ENCODE measurements at places on chromosomes 13 and 19.

DNA sequence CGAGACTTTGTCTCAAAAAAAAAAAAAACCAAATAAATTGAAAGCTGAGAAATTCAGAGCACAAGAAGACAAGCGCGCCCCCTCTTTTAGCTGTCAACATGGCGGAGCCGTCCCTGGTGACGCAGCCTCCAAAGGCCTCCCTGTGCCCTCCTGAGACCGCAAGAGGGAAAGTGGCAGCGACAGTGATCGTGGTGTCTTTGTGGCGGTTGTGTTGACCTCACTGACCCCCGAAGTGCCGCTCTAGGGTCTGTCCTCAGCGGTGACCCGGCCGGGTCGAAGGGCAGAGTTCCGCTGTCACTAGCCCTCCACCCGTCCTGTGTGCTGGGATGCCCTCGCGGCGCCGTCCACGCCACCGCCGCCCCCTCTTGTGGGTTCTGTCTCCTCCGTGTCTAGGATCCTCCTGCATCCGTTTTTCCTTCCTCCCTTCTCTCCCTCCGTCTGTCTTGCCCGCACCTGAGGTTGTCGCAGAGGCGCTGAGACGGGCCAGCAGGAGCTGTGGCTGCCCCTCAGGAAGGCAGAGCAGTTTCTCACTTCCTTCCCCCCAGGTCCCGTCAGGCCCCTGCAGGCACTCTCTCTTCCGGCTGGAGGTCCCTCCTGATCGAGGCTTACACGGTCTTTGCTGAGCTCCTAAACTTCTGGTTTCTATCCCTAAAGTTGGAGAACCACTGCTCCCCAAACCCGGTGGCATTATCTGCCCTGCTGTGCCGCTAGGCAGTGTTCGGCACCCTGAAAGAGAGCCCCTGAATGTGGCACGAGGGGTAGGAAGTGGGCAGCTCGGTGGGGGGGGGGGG, 7.2 kb downstream of the UHRF1 start:
- DNase-seq, result no peak

GRCh38 chr19:35299523-35300338, 7.8 kb downstream of the MAG start:
- DNase-seq, result no peak

DNA sequence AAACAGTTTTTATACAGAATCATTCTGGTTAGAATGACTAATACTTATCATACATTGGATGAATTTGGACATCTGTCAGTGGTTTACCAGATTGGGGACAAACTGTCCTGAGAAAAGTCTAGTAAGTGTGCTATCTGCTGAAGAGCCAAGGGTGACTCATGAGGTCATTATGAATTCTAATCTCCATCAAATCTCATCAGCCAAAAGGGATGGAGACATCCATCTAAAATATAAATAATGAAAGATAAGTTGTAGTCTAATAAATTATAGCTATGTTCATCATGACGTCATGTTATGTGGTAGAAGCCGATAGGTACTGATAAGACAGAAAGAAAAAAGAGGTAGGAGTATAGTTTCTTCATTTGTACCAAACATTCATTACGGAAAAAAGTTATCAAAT, 804.4 kb downstream of the PCDH9 start:
- no peak for DNase-seq

DNA sequence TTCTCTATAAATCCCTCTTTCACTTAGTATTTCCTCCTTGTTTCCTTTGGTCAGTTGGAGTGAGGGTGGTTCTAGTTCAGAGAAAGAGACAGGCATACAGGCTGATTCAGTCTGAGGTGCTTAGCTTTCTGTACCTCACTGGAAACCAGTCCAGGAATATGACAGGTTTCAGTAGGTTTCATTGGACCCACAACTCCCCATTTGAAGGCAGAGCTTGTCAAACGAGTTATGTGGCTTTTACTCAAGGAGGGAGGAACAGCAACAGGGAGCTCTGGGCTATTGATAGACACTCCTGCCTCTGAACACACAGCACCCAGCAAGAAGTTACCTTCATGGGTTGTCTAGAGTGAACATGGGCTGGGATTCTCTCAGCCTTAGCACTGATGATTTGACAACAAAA, 14.5 kb downstream of the ACTN4 start:
- no peak for DNase-seq

DNA sequence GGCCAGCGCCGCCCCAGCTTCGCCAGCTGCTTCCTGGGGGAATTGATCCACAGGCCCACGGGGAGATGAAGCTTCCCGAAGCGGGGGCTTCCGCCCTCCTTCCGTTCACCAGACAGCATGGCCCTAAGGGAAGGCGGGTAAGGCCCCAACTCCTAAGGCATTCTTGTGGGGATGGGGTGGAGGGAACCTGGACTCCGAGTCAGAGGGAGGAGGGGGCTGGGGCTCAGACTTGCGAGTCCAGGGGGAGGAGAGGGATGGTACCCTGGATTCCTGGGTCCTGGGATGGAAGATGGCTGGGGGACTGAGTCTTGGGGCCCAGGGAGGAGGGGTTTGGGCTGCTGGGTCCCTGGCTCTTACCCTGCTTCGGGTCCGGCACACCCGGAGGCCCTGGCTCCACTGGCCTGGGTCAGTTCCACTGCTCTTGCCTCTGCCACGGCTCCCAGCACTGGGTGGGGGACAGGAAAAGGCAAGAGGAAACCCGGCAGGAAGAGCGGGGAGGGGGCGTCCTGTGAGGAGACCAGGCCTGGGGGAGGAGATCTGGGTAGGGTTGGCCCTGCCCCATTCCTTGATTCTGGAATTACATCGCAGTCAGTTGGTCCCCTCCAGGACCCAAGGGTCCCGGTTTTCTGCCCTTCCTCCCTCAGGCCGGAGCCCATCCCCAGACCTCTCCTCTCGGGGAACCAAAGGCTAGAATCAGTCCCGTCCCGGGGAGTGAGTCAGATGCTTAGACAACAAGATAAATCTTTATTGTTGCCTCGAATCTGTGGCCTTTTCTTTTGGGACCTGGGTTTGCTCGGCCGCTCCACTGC, at the start of gene RASIP1:
Gene RASIP1, minus strand, starts transcription at position 447 of the 809 bp plus-strand sequence. Its CDS starts 328 bp downstream, at position 119.
- no peak for DNase-seq

DNA sequence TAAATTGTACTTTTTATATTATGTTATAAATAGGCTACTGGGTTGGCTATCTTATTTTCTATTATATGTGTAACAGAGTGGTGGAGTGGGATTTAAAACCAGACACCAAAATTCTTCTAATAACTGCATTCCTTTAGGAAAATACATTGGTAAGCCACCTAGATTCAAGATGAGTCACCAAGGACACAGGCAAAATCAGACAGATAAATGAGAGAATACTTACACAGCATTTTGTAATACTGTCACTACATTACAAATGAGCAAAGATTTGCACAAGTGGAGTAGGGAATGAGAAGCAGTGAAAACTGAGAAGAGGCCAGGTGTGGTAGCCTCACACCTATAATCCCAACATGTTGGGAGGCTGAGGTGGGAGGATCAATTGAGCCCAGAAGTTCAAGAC, 6.2 kb upstream of the SPART start:
- DNase-seq, result no peak

DNA sequence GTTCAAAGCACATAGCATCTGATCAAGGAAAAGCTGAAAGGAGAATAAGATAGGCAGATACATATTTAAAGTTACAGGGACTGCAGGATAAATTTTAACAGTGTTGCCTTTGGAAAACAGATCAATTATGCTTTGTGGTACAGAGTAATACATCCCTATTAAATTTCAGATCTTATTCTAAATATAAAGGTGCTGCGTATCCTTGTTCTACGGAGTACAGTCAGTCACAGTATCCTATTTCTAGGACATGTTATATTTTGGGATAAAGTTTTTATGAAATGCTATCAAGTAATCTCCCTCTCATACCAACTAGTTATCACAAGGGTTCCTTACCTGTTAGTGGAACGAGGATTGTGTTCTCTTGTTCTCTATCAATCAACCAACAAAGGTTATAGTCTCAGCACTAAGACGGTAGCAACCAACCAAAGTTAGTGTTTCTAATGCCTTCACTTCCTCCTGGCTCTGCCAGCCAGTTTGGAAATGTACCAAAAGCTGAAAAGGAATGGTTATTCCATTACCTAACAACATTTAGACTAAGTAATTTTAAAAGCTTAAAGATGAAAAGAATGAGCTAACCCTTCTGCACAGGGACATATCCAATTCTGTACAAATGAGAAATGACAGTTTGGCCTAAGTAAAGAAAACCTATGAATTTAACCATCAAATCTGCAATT, 35.2 kb downstream of the TSC22D1 start:
- DNase-seq, result no peak

GRCh38 chr13:105016266-105016665, 1519.2 kb downstream of the EFNB2 start:
- DNase-seq, result no peak

DNA sequence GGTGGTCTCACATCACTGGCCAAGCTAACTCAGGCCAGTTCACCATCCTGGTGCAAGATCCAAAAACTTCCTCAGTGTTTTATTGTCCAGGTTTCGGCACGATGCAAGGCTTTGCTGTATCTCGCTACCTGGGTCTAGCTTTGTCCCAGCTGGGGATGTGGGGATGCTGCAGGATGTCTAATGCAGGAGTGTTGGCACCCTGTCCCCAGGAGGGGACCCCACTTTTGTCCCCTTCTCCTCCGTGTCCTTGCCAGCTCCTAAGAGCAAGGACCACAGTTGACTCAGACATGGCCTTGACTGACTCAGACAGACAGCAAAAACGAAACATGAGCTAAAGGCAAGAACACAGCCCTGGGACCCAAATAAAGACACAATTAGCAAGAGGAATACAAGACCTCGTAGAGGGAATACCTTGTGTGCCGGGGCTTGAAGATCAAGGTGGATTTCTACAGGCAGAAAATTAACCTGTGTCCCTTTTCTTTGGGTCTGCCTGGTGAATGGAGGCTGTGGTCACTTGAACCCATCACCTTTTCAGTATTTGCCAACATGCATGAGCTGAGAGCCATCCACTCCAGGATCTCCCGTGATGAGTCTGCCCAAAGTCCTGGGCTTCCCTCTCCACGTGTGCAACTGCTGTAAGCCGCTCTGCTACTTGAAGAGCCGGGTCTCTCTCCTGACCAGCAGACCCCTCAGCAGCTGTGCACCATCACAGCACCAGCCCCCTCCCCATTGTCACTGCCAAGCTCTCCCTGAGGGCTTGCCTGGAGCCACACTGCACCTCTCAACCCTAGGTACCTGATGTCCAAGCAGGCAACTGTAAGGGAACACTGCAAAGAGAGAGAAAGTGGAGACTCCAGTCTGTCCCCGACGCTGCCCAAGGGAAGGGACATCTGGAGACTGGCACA, 149.5 kb upstream of the ZNF507 start:
- DNase-seq, result no peak

- no peak for DNase-seq
Observed at GRCh38 chr13:102970542-102970941, 95.7 kb downstream of the SLC10A2 start.

- DNase-seq, result no peak
Observed at GRCh38 chr19:4305257-4305612, 837 bp downstream of the FSD1 start.

- DNase-seq, result no peak
Observed at GRCh38 chr13:95456815-95457214, 95.7 kb upstream of the CLDN10 start.

- no peak for DNase-seq
Observed at GRCh38 chr13:68078469-68078868, 848.3 kb upstream of the PCDH9 start.

GRCh38 chr19:10603084-10603872, 16.2 kb upstream of the AP1M2 start:
- DNase-seq, result peak; percentile 82

DNA sequence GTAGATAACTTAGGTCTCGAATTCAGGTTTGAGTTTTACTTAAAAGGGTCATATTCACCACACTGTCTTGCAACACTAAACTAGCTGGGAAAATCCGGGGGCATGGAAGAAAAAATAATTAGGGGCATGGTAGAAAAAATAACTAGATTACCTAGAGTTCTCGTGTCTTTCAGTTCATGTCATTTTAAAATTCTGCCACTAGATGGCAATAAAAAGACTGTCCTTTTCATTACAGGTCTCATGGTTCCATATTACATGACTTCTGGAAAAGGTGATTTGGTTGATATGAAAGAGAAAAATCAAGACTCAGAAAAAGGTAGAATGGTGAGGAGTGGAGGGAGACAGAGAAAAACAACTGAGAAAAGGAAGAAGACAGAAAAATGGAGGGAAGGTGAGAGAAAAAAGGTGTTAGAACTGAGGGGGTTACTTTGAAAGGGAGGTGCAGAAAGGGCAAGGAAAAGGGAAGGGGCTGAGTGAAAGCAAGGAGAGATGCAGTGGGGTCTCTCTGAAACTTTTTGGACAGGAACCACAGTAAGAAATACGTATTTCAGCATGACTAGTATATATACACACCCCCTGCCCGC, 299.0 kb downstream of the KLF12 start:
- DNase-seq, result no peak

DNA sequence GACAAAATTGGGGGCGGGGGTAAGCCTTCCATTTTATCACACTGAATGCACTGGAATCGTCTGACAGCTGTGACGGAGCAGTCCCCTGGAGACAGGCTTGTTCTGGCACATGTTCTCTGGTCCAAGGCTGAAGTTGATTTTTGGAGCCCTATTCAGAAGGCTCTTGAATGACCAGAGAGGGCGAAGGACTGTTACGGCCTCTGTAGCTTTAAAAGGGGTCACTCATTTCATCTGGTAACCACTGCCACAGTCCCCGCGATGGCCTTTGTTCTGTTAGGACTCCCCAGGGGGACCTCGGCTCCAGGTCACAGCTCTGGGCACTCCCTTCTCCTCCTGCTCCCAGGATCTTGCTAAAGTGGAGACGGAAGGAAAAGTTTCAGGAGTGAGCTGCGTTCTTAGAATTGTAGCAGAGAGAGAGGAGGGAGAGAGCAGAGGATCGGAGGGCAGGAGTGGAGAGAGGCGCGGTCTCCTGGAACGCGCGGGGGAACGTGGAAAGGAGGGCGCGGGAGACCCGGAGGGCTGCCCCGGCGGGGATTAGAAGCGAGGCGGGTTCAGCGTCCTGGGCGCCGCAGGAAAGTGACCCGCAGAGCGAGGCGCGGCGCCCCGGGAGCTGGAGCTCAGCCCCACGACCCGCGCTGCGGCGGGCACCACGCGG, 134.3 kb upstream of the MYO16 start:
- DNase-seq, result no peak

DNA sequence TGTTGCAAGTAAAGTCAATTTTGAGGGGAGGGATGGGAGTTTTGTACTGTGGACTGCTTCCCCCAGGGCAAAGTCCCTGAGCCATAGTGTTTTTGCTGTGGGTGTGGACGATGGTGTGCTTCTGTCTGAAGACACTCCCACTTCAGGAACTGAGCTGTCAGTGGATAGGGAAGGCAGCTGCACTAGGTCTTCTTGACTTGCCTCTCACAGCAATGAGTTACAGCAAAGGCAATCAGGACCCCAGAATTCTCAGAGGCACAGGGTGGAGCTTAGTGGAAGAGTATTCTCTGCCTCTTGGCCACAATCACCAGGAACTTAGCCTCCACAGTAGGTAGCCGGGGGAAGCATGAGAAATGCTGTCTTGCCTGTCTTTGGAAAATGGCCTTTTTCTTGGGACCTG, 1416.6 kb upstream of the MIR17HG start:
- DNase-seq, result no peak

DNA sequence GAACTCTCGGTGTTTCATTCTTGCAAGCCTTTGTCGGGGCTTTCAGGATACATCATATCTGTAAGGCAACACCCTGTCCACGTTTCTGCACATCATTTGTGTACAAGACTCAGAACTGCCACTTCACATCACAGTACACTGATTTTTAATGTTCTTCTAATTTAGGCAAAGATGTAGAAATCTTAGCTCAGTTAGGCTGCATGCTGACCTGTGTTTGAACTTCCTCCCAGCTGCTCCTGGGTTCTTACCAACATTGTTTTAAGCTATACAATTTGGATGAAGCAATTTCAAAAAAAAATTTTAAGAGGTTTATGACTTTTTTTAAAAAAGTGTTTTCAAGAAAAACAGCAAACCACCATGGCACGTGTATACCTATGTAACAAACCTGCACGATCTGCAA, 1047.9 kb upstream of the SLC10A2 start:
- DNase-seq, result no peak

GRCh38 chr13:41048640-41049039, 12.7 kb upstream of the WBP4 start:
- DNase-seq, result no peak
